Cerebellar cortex (tissue), 1 donor: ENCODE measurements at places on chromosomes 1 and 21.

GRCh38 chr1:244235157-244235556 lies 184.1 kb downstream of the ZBTB18 start:
- DNase-seq = no peak

DNA sequence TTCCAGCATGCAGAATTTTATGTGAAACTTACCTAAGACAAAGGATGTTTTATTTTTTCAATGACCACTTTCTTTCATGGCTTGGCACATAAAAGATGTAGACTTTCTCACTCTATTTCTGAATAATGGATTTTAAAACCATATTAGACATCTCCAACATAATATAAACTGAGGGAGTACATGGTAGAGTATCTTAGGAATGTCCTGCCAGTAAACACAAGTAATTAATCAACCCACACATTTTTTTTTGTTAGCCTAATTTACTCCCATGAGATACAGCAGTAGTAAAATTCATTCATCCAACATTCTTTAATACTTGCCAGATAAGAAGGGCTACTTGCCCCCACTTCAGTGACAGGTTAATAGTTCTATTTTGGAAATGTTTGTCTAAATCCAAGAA lies 235.4 kb upstream of the ADAMTS5 start:
- peak; percentile 6 for DNase-seq

GRCh38 chr21:33870768-33871167 lies 44.8 kb downstream of the ATP5PO start:
- DNase-seq = no peak

GRCh38 chr1:168555508-168556046 lies 11.8 kb upstream of the XCL2 start:
- no peak for DNase-seq

DNA sequence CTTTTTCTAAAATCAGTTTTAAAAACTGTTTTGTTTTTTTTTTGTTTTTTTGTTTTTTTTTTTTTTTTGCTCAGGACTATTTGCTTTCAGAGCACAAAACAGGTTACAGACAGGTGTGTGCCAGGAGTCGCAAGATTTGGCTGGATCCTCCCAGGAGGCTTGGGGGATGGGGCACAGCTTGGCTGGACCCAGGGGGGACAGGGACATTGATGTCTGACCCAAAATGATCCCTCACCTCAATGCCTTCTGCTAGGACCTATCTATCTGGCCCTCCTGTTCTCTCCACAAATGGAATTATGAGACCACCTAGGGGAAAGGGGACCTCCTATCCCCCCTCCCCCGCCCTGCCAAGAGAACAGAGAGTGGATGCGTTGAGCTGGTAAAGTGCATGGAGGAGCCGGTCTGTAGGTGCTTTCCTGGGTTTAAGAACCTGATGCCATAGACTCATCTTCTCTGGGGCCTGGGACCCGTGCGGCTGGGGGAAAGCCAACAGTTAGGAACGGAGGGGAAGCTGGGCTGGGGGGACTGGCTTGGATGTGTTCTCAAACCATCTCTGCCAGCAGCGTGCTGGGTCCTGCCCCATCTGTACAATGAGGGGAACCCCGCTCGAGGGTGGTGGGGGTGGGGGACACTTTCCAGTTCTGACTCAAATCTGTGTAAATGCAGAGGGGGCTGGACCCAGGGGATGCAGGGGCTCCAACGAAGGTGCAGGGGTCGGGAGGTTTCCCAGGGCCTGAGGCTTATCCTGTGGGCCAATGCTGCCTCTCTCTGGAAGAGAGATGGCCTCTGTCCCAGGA lies 28.9 kb downstream of the RUNX3 start:
- no peak for DNase-seq

GRCh38 chr1:241924080-241924808 lies 33.3 kb upstream of the BECN2 start:
- no peak for DNase-seq

- peak; percentile 72 for DNase-seq
These were observed 37.7 kb downstream of the KIAA0040 start for GRCh38 chr1:175154629-175155472.

DNA sequence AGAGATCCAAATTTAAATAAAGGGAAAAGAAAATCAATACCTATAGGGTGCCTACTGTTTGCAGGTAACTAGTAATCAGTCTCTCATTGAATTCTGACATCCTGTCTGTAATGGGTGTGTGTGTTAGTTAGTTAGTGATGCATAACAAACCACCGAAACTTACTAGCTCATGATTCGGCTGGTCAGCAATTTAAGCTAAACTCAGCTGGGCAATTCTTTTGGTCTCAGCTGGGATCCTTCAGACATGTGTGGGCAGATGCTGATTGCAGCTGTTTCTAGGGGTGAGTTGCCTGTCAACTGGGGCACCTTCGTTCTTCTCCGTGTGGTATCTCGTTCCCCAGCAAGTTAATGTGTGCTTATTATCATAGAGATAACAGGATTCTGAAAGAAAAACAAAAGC lies 40.2 kb upstream of the ZNF124 start:
- no peak for DNase-seq

DNA sequence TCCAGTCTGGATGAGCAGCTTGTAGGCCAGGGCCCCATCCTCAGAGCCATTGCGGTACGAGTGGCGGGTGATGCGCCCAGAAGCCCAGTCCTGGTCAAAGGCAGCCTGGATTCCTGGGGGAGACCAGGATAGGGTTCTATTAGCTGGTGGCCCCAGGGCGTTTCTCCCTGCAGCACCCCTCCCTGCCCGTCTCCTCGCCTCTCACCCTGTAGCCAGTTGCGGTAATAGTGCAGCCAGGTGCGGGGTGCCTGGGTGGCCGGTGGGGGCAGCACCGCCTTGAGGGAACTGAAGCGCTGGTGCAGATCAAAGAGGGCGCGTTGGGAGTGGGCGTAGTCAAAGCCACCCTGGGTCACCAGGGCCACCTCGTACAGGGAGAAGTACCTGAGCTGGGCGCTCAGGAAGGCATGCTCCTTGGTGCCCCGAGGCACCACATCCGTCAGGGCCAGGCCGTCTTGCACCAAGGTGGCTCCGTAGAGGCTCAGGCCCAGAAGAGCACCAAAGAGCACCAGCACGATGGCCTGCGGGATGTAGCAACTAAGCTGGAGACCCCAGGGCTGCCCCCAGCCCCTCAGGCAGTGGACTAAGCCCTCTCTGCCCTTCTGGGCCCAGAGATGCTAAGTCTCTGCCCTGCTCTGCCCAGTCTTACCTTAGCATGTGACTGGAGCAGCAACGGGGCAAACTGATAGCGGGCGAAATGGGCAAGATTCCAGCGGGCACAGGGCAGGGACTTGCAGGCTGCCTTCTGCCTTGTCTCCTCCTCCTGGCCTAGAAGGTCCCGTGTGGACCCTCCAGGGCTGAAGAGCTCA lies 15.7 kb downstream of the PTCH2 start:
- DNase-seq = no peak

- no peak for DNase-seq
These were observed 9.4 kb downstream of the ST3GAL3 start for GRCh38 chr1:43716559-43717281.

GRCh38 chr1:24878775-24879742 lies 51.0 kb downstream of the RUNX3 start:
- no peak for DNase-seq

GRCh38 chr1:159827549-159827948 lies 876 bp downstream of the SLAMF8 start:
- no peak for DNase-seq

DNA sequence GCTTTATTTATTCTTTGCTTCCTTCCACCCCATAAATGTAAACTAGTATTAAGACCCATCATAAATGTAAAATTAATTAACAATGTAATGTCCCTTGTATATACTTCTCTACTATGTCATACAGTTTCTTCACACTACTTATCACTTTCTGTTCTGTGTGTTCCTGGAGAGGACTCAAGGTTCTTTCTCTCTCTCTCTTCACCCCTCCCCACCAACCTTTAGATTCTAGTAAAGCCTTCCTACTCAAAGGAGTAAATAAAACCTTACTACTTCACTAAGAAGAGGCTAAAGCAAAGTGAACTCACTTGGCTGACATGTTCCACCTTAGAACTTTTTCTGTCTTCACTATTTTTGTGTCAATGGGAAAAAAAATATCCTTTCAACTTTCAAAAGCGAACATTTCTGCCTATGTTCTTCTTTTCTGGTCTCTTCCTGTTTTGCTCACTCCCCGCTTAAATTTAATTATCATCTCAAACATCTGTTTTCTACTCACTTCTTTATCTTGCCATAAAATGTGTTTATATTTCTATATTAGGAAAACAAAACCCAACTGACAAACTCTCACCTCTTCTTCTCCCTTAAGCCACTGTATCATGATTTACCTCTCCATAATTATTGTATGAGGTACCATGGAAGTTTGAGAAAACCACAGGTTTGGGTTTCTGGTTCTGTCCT lies 260.3 kb downstream of the DPYD start:
- DNase-seq = no peak

GRCh38 chr1:2314273-2314802 lies 77.0 kb downstream of the MORN1 start:
- peak; percentile 37 for DNase-seq

DNA sequence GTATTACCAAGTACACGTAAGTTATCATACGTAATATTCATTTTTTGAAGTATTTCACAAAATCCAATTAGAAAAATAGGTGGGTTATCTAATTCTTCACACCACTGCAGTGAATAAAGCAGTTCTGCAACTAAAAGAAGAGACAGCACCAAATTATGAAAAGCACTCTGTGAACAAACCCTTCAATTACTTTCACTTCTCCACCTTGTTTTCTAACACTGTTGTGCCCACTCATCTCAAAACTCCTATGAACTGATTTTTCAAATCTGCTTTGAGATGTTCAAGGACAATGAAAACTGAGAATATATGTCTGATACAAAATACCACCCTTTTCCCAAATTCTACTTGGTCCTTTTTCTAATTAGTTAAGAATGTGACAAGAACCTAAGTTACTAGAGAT lies 39.4 kb downstream of the LTN1 start:
- DNase-seq = no peak

- DNase-seq = no peak
These were observed 16.1 kb downstream of the LCA5L start for GRCh38 chr21:39429445-39429844.

GRCh38 chr1:236471653-236472052 lies 52.1 kb upstream of the LGALS8 start:
- DNase-seq = peak; percentile 35

- no peak for DNase-seq
These were observed 67.0 kb downstream of the TGFB2 start for GRCh38 chr1:218412171-218412570.

DNA sequence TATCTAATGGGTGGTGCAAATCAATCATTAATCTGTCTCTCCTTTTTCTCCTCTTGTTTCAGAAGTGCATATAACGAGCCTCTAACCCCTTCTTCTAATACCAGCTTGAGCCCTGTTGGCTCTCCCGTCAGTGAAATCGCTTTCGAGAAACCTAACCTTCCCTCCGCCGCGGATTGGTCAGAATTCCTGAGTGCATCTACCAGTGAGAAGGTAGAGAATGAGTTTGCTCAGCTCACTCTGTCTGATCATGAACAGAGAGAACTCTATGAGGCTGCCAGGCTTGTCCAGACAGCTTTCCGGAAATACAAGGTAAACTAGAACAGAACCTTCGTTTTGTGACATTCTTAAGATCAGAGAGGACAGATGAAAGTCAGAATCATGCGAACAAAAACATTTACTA lies 25.3 kb upstream of the VAMP3 start:
- no peak for DNase-seq

DNA sequence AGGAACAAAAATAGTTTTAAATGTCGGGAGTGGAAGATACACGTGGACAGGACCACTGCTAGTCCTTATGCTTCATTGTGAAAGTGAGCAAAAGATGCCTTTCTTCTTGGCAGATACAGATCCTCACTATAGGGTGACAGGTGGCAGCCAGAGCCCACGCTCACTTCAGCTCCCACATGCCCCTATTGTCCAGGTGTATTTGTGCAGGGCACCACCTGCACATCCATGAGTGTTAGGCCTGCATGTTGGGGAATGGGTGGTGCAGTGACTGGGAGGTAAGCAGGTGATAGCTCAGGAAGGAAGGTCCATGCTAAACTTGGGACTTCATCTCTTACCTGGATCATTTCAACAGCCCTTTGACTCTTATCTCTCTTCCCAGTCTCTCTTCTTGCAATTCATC lies 27.4 kb downstream of the SLC5A9 start:
- no peak for DNase-seq

DNA sequence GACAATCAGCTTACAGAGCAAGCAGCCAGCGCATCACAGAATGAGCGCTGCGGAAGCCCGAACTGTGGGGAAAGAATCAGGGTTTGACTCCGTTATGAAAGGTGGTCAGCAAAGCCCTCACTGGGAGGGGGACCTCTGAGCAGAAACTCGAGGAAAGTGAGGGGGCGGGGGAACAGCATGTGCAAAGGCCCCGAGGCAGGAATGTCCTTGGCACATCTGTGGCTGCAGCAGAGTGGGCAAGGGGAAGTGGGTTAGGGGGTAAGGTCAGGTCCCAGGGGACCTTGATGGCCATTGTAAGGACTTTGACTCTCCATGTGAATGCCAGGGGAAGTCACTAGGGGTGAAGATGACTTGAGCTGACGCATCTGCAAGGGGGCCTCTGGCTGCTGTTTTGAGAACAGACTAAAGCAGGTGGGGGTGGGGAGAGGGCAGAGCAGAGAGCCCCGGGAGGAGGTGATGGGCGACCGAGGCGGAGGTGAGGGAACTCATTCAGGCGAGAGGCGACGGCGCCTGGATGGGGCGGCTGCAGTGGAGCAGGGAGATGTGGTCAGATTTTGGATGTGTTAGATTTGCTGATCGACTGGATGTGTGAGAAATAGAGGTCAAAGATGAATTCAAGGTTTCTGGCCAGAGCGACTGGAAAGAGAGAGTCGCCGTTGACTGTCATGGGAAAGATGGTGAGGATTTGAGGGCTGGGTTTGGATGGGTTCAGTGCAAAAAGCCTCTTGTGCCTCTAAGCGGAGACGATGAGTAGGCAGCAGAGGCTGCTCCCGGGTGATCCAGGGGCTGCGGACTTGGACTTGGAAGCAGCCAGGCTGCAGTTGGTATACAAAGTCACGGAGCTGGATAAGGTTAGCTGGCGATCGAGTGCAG lies 108.0 kb upstream of the ZBTB40 start:
- DNase-seq = no peak

DNA sequence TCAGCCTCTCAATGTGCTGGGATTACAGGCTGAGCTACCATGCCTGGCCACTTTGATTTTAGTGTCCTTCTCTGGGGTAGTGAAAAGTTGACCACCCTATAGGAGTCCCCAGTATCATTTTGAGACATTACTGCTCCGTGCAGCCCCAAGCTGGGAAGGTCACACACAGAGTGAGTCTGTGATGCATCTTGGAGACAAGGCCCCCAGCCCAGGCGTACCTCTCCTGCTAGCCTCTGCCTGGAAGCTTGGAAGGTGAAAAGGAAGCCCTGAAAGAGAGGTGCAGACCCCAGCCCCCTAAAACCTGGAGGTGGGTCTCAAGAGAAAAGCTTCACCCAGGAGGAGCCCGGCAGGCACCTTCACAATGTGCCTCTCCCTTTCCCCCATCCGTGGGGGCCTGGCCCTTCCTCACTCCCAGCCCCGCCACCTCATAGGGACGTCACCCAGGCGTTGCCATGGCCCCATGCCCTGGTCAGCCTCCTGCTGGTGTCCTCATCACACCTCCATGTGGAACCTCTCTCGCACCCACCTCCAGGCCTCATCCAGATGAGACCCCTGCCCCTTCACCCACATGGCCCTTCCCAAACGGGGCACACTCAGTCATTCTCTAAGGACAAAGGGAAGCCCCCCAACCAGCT lies 5.6 kb upstream of the ARF1 start:
- no peak for DNase-seq
